H9 (cell line): ENCODE measurements at places on chromosomes 2 and 18. TPM values are rescaled to one million over a fixed set of nuclear protein-coding genes. Genes with fewer than 3 reads are reported as not detected.

- H3K27ac ChIP-seq = no peak overlapping the region
- no peaks in the 10 kb centered on the region for H3K36me3 ChIP-seq
- H3K4me3 ChIP-seq = no peak overlapping the region
- no peaks in the 10 kb centered on the region for H3K27me3 ChIP-seq
These were observed 95.9 kb downstream of the NCOA1 start for GRCh38 chr2:24586955-24587354.

DNA sequence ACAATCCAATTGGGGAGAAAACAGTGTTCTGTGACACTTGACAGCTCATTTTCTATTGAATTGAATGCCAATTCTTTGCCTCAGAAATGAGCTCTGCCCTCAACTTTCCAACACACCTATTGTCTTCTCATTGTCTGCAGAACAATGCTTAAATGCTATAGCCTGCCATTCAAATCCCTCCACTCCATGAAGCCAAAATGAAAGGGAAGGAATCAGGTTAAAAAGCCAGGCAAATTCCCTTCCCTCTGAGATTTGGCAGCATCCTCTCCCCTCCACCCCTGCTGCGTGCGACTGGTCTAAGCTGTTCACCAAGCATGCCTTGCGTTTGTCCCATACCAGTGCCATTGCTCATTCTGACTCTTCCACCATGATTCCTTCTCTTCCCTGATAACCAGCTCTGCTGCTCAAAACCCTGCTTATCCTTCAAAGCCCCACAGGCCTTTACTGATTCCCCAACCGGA is 32.4 kb upstream of the TMEM131 start:
- no peaks in the 10 kb centered on the region for H3K36me3 ChIP-seq
- no peak overlapping the region for H3K4me3 ChIP-seq
- DNase-seq = no peak
- no peaks in the 10 kb centered on the region for H3K27me3 ChIP-seq

DNA sequence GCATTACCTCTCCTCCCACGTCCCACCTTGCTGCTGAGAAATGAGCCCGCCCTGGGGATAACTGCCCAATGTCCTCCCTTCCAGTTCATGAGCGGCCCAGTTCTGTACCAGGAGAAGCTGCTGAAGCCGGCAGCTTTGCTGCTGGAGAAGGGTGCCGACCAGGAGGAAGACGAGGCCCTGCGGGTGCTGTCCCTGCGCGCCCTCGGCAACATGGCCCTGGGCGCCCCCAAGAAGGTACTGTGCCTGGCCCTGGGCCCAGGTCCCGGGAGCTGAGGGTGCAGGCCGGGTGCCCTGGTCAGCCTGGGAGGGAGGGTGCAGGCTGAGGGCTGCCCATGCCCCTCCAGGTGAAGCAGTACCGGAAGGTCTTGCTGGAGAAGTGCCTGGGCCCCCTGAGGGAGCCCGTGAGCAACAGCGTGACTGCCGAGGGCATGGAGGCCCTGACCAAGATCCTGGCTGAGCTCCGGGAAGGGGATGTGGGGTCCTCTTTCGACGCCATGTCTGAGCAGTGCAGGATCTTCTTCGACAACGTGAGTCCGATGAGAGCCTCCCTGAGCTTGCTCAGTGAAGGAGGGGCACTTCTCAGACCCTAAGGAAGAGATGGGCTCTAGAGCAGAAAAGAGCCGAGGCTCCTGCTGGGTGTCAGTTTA is 25.7 kb downstream of the HJURP start:
- peak; percentile 42 for DNase-seq
- no peaks in the 10 kb centered on the region for H3K4me1 ChIP-seq
- H3K36me3 ChIP-seq = no peaks in the 10 kb centered on the region
- H3K4me3 ChIP-seq = no peak overlapping the region
- H3K27ac ChIP-seq = no peak overlapping the region
- no peaks in the 10 kb centered on the region for H3K27me3 ChIP-seq

GRCh38 chr2:68764806-68765311 is 30.2 kb downstream of the ARHGAP25 start:
- H3K36me3 ChIP-seq = no peaks in the 10 kb centered on the region; the same call in 2 of the 3 replicates
- 0 out of 3 replicates have a peak overlapping the region, but pooled peaks have one; percentile 31 for H3K4me3 ChIP-seq
- no peak for DNase-seq
- peaks cover 5% of the 10 kb centered on the region for H3K4me1 ChIP-seq
- no peak overlapping the region for H3K27ac ChIP-seq
- H3K27me3 ChIP-seq = no peaks in the 10 kb centered on the region

DNA sequence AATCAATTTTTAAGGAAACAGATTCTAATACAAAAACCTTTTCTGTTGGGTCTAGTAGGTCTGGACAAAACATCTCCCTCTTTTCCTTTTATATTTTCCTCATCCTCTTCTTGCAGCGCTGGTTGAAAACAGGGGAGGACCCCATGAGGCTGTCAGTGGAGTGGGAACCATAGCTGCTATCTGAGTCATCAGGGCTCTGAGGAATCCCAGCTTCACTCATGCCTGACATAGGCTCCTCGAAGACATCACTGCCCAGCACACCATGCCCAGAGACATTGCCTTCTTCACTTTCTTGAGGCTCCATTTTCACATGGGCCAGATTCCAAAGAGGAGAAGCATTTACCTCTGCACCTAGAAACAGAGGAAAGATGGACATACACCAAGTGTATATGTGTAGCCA is 10.0 kb downstream of the SUPT7L start:
- no peak overlapping the region for H3K4me3 ChIP-seq
- H3K27me3 ChIP-seq = no peaks in the 10 kb centered on the region
- H3K27ac ChIP-seq = no peak overlapping the region

DNA sequence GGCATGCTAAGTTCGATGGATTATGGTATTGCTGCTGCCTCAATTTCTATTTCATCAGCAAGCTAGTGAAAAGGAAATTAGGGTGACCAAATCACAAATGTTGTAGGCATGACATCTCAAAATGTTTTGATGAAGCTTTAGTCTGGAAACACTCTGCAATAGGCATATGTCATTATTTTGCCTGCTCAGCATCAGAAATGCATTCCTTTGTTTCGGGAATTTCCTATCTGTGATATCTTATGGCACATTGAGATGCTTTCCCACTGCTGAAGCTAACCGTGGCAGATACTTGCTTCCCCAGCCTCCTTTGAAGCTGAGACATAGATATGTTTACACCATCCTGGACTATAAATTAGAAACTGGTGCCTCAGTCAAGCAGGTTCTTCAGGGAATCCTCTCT is 119.7 kb downstream of the CDC42EP3 start:
- H3K36me3 ChIP-seq = 0 out of 2 replicates have a peak, but pooled peaks cover 5% of the 10 kb centered on the region
- H3K4me3 ChIP-seq = no peak overlapping the region
- H3K4me1 ChIP-seq = no peaks in the 10 kb centered on the region
- DNase-seq = no peak
- no peak overlapping the region for H3K27ac ChIP-seq

The CDC42EP3 gene
- total RNA-seq = 58.3 and 61.5 TPM in 2 replicates

The TBC1D8 gene
- 16.6 and 17.6 TPM in 2 replicates for total RNA-seq
